ENCODE measurements at places on chromosomes 3 and 15.

DNA sequence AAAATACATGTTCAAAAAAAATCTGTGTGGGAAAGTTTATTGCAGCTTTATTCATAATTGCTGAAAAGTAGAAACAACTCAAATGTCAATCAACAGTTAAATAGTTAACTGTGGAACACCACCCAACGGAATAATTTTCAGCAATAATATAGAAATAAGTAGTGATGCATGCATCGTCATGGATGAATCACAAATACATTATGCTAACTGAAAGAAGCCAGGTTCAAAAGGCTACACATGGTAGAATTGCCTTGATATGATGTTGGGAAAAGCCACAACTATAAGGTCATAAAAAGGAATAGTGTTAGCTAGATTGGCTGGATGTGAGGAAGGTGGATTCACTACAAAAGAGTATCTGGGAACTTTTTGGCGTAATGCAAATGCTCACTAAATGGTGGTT lies 82.0 kb downstream of the GMNC start:
- no peak for DNase-seq

DNA sequence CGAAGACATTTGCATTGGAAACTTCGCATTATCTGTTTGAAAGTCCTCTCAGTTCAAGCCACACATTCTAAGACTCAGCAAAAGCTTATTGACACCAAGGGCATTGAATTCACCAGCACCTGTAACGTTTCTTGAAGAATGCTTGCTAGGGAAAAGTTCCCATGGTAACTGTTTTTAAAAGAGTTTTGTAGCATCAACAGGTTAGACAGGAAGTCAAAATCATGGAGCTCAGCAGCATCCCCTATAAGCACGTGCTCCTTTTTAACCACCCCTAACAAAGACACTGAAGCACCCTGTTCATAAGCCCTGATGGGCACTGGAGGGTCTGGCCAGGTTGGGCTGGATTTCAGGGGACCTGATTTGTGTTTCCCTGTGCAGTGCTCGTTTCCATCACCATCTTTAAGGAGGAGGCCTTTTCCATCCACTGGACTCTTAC lies 229.7 kb upstream of the BHLHE40 start:
- no peak for DNase-seq

GRCh38 chr15:92714077-92714476 lies 58.5 kb upstream of the FAM174B start:
- DNase-seq, result peak; percentile 27

DNA sequence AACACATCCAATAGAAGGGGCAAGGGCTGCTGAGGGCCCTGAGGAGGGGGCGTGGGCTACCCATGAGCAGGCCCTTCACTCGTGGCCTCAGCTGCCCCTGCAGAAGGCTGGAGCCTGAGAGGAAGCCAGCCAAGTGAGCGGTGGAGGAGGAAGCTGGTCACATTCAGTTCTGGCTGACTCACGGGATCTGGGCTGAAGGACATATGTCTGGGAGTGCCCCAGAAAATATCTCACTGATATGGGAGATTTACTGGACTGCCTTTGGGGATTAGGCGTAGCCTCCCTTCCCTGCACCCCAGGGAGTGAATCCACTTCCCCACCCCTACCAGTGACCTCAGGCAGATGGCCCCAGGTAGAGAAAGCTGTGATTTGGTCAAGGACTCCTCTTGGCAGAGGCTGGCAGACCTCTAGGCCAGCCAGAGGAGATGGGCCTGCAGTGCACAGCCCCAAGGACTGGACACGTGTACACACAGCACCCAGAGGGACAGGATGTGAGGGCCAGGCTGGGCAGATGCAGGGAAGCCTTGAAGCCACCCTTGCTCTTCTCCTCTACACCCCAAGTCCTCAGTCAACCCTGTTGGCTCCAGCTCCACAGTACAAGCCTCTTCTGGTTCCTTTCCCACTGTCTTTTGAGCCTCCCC lies 14.2 kb upstream of the ANKDD1A start:
- peak; percentile 62 for DNase-seq

DNA sequence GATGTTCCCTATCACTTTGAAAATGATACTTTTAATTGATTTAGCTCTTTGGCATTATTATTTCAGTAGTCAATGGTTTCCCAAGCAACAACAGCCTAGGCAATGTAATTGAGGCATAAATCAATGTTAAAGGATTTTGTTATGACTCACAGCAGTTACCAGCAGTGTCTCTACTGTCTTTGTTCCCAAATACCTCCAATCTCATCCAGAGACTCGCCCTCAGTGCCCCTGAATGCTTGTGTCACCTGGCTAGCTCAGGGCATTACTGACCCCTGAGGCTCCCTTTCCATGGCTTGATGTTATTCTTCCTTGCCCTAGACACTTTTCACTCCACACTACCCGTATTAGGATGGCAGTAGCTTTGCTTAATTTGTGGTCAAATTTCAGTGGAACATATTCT lies 227.2 kb downstream of the SQOR start:
- DNase-seq, result no peak

DNA sequence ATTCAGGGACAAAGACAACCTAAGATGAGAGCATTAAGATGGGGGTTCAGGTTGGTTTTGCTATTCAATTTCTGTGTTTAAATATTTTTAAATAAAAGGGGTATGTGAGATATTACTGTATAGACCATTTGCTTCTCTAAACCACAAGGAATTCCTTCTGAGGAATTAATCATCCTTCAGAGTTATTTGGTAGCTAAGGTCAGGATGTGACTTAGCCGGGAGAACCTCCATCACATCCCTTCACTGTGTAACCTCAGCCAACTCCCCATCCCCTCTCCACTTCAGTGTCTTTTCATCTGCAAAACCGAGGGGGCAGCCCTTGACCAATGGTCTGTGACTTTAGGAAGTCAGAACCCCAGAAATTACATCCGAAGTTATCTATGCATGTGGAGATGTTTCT lies 48.7 kb upstream of the SKOR1 start:
- DNase-seq, result no peak

- peak; percentile 38 for DNase-seq
Observed at GRCh38 chr15:64858021-64858575, 16.4 kb downstream of the PLEKHO2 start.

DNA sequence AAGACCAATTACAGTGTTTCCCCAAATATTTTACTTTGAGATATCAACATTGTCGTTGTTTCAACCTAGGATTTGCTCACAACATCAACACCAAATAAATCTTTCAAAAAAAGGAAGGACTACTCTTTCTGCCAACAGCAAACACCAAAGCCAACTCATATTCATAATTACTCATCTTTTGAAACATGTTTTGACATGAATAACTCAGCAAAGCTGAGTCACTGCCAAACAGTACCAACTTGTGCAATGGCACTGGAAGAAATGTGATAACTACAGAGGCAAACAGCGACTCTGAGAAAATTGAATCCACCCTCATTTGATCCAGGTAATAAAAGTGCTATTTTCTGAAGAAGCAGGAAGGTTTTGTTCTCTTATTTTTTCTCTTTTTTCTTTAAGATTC lies 67.2 kb downstream of the PEX5L start:
- peak; percentile 16 for DNase-seq

DNA sequence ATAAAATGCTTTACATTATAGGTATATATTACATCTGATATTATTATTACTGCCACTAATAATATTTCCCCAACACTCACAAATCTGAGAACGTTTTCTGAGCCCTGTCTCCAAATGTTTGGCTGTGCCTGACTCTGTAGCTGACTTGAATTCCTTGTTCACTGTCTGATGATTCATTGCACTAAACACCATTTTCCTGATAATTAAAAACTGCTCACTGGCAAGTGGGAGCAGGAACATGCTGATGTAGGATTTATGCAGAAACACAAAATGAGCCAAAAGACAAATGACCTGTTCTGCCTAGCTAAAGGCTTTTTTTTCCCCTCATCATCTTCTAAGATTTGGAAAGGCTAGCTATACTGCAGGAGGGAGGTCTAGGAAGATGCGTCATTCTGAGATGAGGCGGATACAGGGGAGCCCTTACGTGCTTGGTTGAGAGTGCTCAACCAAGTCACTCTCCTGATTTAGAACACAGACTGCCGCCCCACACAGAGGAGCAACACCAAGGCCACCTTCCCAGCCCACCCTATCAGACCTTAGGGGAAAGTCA lies 380.7 kb downstream of the EPHB1 start:
- no peak for DNase-seq

Measured in KBM-7 (cell line).